Mesenchymal stem cell (in vitro differentiated cells and primary cell): ENCODE measurements at places on chromosomes 6 and 20.

GRCh38 chr20:37808233-37809070, 94.5 kb upstream of the VSTM2L start:
- no peak for DNase-seq

DNA sequence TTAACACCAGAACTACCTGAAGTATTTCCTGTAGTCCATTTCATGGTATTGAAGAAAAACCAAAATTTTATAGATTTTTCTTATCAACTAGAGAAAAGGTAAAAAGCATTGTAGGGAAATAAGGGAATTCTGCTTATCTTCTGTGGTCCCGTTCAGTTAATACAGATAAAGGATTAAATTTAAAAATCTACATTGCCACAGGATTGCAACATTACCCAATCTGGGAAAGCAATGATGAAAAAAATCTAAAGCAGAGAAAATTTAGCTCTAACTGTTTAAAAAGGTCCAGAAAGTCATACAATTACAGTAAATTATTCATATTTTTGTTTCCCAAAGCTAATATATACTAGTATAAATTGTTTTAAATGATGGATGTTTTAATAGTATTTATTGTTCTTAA, 18.0 kb downstream of the POLH start:
- DNase-seq: no peak

DNA sequence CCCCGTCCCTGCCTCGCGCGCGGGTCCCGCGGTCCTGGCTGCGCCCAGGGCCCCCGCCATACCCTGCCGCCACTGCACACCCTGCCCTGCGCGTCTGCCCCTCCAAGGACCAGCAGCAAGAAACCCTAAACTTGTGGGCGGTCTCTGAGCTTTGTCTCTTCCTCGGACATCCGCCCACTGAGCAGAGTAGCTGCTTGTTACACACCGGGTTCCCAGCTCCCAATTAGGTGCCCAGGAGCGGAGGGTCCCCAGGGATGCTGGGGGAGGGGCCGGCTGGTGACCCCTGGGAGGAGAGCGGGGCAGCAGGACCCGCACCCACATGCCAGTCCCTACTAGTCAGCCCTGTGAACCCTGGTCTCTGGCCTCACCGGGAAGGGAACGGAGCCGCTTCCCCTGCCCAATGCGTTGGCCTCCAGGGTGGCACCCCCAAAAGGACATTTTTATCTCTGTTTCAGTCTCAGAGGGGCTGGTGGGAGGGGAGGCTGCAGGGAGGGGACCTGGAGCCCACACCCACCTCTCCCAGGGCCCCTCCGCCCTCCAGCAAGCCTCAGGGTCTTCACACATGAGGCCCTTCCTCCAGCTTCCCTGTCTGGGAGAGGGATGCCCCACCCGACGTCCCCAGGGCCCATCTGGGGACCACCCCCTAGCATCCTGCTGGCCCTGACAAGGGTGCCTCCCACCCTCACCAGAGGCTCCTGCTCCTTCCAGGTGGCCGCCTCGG, 10.5 kb downstream of the STMN3 start:
- no peak for DNase-seq

DNA sequence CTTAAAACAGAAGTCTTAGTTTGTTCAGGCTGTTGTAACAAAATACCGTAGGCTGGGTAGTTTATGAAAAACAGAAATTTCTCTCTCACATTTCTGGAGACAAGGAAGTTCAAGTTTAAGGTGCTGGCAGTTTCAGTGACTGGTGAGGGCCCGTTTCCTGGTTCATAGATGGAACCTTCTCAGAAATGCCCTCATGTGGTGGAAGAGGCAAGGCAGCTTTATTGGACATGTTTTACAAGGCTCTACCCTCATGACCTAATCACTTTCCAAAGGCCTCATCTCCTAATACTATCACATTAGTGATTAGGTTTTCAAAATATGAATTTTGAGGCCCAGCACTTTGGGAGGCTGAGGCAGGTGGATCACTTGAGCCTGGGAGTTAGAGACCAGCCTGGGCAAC, 2.4 kb downstream of the HEBP2 start:
- no peak for DNase-seq

DNA sequence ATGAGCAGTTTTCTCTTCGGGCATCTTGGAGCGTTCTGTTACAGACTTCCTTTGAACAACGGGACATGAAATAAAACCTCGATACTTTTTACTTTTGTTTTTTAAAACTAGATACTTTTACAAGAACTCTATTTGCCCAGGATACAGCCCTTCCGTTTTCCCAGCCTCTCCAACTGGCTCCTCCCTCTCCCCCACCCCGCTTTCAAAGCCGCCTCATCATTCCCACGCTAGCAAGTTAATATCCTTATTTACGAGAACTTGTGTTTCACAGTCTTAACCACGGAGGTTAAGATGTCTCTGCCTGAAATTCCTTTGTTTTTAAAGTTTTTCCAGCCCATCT, 241 bp upstream of the CFAP206 start:
- DNase-seq: peak; percentile 71

GRCh38 chr20:40990542-40991120, 38.0 kb upstream of the TOP1 start:
- peak; percentile 90 for DNase-seq

DNA sequence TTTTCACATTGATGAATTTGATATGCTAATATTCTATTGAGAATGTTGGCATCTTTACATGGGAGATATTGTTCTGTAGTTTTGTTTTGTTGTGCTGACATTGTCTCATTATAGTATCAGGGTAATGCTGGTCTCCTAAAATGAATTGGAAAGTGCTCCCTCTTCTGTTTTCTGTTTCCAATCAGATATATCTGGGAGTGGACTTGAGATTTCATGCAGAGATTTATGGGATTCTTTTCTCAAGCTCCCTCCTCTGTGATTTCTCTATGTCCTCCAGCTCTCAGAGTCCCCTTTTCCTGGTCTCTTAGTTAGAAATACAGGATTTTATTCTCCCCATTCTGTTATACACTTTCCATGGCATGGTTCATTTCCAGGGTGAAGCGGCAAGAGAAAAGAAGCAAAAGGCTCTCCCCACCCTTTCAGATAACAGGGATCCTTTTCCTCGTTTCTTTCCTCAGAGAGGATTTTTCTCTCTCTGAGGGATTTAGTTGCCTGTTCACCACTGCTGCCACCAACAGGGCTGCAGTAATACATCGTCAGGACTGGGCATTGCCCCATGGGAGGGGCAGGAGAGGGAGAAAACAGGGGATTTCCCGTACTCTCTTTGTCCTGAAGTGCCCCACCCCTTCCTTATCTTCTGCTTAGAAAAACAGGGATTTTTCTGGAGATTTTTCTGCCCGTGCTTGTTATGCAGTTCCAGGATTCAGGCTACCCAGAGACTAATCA, 59.3 kb upstream of the STMND1 start:
- peak; percentile 73 for DNase-seq

GRCh38 chr6:129642322-129642721, 67.7 kb downstream of the ARHGAP18 start:
- no peak for DNase-seq

DNA sequence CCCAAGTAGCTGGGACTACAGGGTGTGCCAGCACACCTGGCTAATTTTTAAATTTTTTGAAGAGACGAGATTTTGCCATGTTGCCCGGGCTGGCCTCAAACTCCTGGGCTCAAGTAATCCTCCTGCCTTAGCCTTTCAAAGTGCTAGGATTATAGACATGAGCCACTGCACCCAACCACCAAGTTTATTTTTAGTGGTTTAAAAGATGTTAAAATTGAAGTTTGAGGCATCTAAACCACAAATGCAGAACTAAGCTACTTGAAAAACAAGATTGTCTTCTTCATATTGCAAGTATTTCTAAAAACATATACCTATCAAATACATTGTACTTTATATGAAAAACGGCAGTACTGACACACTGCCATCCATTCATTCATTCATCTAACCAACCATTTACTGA, 31.6 kb downstream of the WASF1 start:
- DNase-seq: no peak

DNA sequence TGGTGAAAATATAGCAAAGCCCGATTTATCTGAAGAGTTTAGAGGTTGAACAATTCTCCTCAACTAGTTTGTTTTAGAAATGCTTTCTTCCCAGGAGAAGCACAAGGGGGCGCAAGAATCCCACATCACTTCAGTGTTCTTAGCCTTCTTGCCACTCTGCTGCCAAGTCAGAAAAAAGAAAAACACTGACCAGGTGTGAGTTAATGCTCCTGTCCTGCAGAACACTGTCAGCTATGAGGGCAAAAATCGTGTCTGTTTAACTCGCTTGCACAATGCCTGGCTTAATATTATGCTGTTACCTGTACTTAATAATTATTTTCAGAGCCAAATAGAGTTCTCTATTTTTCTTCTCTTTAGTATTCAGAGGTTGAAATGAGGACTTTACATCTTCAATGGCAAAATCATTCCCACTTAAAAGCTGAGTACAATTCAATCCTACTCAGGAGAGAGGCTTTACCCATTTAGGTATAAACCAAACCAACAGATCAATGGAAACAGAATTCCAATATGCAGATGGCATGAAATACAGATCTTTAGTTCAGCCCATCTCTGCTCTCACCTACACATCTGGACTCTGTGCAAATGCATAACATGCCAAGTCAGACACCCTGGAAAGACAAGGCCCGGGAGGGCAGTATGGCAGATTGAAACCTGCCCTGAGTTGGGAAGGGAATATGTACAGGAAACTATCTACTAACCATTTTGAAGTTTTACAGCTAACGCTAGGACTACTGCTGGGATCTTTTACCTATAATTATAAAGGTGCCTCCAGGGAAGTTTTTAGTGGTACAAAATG, 71.4 kb upstream of the TULP1 start:
- DNase-seq: peak; percentile 75

DNA sequence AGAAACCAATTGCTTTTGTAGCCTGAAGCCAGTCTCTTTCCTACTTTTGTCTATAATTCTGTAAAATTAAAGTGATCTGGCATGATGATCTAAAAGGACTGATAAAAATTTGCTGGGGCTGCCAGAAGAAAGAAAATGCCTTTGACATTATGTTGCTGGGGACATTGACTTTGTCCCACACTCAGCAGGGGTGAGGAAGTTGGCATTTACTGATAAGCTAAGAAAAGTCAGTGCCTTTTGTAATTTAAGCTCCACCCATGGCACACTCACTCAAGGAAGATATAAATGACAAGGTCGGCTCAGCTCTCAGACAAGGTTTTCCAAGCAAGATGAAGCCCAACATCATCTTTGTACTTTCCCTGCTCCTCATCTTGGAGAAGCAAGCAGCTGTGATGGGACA, at the start of gene SEMG1:
SEMG1 (plus strand) TSS at position 309 of the 400 bp plus-strand sequence; CDS start at position 330, 21 bp downstream.
- DNase-seq: no peak

DNA sequence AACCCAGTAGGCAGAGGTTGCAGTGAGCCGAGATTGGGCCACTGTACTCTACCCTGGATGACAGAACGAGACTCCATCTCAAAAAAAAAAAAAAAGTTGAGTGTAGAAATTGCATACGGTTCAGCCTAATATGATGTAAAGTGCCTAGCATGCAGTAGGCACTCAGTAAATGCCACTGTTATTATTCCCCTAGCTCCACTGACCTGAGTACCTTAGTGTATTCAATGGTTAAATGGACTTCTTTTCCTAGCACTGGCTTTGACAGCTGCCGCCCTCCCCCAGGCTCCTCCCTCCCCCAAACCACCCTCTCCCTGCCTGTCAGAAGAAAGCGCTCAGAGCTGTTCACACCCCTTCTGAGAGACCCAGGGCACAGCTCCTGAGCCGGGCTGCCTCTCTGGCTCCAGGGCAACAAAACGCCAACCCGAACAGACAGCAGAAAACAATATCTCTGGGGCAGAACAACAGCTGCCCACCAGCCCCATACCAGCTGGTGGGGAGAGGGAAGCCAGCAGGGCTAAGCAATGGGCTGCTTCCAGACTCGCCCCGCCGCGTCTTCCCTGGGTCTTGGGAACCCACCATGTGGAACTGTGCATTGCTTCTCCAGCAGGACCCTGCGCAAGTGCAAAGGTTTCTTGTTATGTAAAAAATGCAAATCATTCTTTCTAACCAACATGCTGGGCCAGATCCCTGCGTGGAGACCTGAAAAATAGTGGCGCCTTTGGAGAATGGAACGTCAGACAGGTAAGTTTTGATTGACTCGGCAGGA, 4.5 kb downstream of the CPNE5 start:
- DNase-seq: no peak

DNA sequence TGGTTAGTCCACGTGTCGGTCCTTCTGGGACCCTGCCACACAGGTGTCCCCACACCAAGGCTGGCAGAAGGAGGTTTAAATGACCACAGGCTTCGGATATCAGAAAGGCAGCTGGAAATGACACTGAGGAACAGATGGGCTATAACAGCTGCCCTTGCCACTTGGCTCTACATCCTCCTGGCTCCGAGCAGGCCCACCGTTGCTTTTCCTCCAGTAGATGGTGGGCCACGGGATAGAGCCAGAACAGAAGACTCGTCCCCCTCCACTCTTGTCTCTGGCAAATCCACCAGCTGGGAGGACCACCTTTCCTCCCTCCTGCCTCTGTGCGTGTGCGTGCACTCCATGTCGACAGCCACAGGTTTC, 17.6 kb downstream of the WRNIP1 start:
- no peak for DNase-seq

DNA sequence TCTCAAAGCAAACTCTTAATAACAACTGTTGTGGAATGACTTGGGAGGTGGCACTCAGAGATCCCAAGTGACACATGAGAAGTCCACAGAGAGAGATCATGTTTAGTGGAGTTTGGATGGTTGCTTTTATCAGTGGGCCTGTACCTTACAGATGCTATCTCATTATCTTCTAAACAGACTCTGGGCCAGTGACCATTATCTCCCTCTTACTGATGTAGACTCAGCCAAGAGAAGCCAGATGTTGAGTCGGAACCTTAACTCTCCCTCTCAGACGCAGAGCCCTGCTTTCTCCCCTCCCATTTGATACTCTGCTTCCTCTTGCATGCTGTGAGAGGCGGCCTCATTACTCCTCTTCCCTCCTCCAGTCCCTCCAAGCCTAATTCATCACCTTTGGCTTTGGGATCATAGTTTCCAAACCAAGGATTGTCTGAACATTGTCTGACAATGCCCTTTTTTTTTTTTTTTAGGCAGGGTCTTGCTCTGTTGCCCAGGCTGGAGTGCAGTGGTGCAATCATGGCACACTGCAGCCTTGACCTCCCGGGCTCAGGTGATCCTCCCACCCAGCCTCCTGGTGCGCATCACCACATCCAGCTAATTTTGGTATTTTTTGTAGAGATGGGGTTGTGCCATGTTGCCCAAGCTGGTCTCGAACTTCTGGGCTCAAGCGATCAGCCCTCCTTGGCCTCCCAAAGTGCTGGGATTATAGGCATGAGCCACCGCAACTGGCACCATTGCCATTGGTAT, 4.5 kb upstream of the DDR1 start:
- no peak for DNase-seq

DNA sequence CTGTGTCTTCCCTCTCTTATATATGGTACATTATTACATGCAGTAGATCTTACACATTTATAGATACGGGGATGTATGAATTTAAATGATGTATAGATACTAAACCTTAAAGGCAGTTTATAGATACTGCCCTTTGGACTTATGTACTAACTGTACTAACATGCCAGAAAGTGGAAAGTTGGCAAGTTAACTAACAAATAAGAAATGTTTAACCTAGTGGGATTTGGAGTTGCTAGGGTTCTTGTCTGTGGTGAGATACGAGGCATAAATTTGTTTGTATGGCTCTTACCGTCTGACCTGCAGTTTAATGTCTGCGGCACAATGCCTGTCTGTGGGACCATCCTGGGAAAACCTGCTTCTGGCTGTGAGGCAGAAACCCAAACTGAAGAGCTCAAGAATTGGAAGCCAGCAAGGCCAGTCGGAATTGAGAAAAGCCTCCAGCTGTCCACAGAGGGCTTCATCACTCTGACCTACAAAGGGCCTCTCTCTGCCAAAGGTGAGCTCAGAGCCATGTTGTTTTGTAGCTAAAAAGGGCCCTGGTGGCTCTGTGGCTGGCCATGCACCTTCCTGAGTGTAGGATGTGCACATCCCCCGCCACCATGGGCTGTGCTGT, 62.9 kb upstream of the SLC22A1 start:
- no peak for DNase-seq

GRCh38 chr20:366719-367485, 13.7 kb upstream of the TRIB3 start:
- DNase-seq: no peak
